Fibroblast of lung (primary cell): ENCODE measurements at places on chromosomes 11 and 22. TPM values are rescaled to one million over a fixed set of nuclear protein-coding genes. Genes with fewer than 3 reads are reported as not detected.

The GAB4 gene
- not detected in 2 replicates for total RNA-seq

The OTUB1 gene
- total RNA-seq: 36.5 and 37.8 TPM in 2 replicates

The APOC3 gene
- not detected in 2 replicates for total RNA-seq

The SLC43A3 gene
- total RNA-seq: 41.5 and 61.6 TPM in 2 replicates

The GNG3 gene
- not detected in 2 replicates for total RNA-seq

The GP1BB gene
- 1.8 and 2.1 TPM in 2 replicates for total RNA-seq

The PATE4 gene
- total RNA-seq: not detected in 2 replicates
